ENCODE measurements at places on chromosomes 3 and 15.

GRCh38 chr3:149224736-149225594, 3.3 kb upstream of the CP start:
- no peak for DNase-seq

- no peak for DNase-seq
These were observed 63.9 kb upstream of the BBX start for GRCh38 chr3:107458871-107459270.

- no peak for DNase-seq
These were observed 80.8 kb downstream of the OPA1 start for GRCh38 chr3:193673845-193674244.

DNA sequence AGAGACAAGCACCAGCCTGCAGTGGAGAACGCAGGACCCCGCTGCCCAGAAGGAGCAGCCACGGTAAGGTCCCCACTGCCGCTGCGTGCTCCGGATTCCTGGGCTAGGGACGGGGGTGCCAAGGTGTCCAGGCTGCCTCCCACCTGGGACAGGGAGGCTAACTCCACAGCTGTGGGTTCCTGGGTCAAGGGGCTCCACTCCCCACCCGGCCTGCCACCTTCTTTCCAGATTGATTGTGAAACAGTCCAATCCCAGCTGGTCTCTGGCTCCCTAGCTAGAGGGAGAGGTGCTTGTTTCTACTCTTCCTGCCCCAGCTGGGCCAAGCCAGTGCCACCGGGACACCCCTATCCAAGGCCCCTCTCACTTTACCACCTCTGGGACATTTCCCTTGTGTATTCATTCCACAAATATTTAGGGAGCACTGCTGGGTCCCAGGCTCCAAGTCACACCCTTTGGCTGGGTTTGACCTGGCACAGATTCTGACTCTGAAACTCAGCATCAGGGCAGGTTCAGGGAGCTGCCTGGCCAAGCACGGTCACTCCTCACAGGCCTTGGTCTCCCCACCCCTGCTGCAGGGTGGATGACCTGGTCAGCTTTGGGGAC, 1.9 kb downstream of the PAK6 start:
- DNase-seq: no peak

DNA sequence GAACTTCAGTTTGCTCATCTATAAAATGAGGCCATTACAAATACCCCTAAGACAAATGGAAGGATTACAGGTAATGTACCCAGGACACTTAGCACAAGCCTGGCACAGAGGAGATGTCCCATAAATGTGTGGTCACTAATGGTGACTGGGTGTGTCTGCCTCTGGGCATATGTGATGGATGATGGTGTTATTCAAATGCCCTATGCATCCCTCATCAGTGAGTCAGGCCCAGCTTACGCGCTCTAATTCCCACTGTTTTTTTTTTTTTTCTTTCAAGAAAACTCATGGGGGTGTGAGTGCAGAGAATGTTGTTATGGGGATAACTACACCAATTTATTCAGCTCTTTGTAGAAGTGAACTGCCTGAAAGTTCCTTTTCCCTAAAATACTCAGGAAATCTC, 23.6 kb upstream of the KIF23 start:
- DNase-seq: no peak

DNA sequence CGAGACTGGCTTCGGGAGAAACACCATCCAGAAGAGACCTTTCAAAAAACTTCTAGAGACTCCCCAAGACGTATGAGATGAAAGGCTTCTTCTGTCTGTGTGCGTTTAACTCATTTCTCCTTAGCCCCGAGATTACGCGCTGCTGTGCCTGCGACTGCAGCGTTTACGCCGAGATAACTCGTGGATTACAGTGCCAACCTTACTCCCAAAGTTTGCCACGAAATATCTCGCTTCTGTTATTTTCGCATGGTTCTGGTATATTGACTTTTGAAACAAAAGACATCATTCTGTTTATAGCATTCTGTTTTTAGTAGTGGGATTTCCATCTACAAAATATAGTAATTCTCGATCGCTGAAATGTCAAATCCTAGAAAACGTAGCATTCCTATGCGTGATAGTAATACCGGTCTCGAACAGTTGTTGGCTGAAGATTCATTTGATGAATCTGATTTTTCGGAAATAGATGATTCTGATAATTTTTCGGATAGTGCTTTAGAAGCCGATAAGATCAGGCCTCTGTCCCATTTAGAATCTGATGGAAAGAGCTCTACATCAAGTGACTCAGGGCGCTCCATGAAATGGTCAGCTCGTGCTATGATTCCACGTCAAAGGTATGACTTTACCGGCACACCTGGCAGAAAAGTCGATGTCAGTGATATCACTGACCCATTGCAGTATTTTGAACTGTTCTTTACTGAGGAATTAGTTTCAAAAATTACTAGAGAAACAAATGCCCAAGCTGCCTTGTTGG, 467 bp downstream of the PGBD4 start:
- no peak for DNase-seq

DNA sequence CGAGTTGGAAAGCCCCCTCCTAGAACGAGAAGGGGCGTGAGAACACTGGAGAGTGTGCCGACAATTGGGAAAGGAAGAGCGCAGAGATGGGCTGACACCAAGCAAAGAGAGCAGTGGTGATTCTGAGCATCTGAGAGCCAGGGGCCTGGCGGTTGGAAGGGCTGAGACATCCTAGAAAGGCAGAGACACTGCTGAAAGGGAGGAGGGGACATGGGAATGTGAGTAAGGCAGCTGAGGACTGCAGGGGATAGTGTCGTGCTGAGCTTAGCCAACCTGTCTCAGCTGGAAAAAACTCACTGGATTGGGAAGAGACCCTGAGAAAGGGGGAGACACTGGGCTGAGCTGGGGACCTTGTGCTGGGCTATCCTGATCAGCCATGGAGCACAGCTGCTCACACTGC, 58.1 kb upstream of the SLC6A6 start:
- no peak for DNase-seq

GRCh38 chr3:98699132-98699531, 64.0 kb upstream of the ST3GAL6 start:
- no peak for DNase-seq

- no peak for DNase-seq
These were observed 1.6 kb upstream of the CLDN11 start for GRCh38 chr3:170417090-170417489.

DNA sequence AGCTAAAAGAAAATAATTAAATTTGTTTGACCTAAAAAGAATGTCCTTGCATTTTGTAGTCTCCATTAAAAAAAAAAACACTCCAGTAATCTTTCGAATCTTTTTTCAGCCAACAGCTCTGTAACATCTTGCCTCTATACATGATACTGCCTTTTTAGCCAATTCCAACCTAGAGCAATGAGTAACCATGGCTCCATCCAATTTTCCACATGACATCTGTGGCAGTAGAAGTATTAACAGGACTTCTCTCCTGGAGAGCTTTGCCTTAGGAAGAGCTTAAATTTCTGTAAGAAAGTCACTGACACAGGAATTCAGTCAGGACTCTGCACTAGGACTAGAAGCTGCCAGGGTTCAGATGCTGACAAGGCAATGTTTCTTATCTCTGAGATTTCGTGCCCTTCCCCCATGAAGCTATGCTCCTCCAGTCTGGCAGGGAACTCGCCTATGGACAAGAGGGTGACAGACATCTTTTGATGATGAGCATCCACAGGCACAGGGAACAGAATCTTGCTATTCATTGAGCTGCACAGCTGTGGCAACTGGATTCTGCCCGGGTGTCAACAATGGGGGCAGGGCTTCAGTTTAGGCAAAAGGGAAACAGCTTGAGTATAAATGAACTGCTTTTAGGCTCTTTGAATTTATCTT, 81.8 kb downstream of the ALCAM start:
- no peak for DNase-seq

Measured in thymus (tissue), 14 donors.